ENCODE measurements at places on chromosomes 1 and 21.

DNA sequence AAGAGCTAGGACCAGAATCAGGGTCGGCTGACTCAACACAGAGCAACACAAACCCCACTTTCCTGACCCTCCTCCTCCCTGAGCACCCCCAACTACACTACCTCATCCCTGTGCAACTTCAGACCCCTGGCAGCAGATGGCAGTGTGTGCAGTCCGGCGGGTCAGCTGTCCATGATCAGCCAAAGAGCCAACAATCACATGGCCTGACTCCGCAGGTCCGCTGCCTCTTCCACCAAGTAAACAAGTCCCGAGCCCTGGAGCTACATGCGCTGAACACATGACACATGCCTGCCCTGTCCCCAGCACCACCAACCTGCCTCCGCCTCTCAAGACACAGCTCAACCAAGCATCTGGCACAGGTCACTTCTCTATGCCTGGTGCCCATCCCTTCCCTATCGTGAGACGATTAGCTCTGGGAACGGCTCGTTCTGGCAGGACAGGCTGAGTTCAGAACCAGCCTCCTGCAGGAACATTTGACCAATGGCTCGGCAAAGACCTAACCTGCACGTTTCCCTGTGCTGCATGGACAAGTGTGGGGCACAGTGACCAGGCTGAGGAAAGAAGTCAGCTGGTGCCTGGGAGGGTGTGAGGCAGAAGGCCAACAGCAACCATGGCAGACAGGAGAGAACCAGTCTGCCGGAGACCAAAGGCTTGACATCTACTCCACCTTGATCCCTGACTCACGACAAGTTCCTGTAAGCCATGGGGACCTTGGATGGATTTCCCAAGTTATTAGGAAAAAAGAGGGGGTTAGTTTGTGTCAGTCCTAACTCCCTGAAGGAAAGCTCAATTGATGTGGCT is 60.3 kb downstream of the CD46 start:
- DNase-seq, result no peak

DNA sequence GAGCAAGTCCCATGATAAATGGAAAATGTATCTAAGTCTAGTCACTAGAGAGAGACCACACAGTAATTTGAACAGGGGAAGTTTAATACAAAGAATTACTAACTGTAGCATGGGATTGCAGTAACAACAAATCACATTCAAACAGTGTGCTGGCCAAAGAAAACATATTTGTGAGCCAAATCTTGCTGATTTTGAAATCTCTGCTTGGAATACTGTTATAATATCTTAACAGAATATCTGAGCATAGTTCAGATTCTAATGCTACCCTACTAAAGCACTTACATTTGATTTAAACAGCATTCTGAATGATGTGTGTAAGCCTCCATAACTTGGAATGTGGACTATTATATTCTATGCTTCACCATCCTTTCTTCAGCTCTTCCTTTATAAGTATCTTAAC is 270.0 kb upstream of the BRINP3 start:
- DNase-seq, result no peak

DNA sequence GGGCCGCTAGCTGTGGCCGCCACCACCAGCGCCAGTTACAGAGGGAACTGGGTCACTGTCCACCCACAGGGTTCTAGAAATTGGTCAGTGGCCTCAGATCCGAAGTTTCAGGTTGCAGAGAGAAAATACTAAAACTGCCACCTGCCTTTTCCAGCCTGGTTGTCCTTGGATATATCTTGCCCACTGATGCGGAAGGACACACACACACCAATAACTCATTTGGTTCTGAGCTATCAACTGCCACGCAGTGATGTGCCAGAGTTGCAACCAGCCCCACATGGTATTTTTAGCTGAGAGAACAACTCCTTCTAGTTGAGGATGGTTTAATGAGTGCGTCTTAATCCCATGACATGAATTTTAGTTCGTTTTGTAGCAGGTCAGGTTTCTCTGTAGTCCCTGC is 68.1 kb downstream of the SH3BGR start:
- DNase-seq, result no peak

GRCh38 chr1:53325326-53326087 is 2.4 kb downstream of the LRP8 start:
- no peak for DNase-seq

DNA sequence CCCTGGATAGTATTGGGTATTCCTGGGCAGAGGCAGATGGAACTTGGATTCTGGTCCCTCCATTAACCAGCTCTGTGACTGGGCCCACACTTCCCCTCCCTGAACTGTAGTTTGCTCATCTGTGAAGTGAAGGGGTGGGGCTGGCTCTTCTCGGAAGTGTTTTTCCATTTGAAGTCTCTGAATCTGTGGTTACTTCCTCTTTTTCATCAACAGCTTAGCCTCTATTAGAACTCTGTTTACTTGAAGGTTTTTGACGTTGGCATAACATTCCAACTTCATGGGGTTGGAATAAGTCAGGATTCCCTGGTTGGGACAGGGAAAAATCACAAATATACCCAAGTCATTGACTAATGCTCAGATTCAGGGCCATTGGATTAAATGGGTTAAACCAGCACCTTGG is 3.6 kb downstream of the KIAA0040 start:
- no peak for DNase-seq

DNA sequence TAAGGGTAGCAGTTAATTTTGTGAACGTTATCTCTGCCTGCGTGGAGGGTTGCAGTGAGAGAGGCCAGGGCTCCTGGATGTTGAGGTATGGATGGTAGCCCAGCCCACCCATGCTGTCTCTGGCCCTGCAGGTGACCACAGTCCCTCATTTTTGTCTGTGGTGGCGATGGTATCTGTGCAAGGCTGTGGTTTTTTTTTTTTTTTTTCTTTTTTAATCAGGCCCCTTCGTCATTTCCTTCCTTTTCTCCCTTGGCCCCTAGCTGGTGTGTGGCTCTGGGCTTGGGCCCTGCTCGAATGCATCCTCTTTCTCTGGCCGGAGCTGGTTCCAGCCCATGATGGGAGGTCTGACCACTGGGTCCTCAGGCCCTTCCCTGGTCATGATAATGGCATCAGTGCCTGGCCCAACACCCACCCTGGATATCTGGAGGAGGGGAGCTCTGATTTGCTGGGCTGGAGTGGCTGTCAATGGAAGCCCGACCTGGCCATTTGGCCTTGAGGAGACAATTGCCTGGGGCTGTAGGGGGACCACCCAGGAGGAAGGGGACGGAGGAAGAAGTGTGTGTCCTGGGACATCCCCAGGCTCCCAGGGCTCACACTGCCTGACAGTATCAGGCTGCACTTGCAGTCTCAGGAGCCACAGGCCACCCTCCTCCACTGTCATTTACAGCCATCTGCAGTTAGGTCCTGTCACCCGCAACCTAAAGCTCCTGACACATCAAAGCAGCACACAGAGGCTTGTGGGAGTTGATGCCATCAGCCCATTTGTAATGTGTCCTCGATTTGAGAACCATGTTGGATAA is 8.1 kb upstream of the RNF187 start:
- no peak for DNase-seq

GRCh38 chr1:184416481-184416880 is 29.7 kb downstream of the C1orf21 start:
- DNase-seq, result no peak

GRCh38 chr1:116907351-116907750 is 2.4 kb upstream of the PTGFRN start:
- DNase-seq, result no peak

- DNase-seq, result no peak
These were observed 113.3 kb upstream of the PTGFR start for GRCh38 chr1:78377356-78377928.

- DNase-seq, result no peak
These were observed 525.5 kb downstream of the MATN1 start for GRCh38 chr1:30197639-30198450.

DNA sequence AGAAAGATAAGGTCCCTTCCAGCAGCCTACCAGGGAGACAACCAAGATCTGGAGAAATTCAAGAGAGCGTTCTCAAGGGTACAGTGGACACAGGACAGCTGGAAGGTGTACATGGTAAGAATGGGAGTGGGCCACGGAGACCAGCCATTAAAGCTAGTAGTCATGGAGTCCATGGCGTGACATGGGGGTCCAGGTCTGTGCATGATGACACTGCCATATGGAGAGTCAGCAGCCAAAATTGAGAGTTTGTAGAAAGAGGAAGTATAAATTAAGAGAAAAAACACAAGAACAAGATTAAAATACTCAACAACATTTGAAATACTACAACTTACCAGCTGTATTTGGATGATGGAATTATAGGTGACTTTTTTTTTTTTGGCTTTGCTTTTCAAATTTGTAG is 7.9 kb upstream of the LORICRIN start:
- no peak for DNase-seq

DNA sequence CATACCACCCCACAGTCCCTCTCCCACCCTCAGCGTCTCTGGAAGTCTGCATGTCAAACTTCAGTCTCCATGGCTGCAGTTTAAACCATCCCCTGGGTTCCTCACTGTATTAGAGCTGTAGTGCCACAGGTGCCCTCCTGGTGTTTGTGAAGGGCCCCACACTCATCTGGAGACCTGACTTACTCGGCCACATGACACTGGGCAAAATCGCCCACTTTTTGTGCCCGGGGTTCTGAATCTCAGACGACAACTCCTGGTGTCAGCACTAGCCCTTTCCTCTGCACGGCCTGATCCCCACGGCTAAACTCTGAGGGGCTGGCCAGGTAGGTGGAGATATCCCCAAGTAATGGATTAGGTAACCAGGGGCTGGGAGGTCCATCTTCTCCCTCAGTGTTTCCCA is 6.5 kb downstream of the INKA2 start:
- DNase-seq, result no peak

- DNase-seq, result no peak
These were observed 8.2 kb upstream of the C1orf141 start for GRCh38 chr1:67142931-67143330.

DNA sequence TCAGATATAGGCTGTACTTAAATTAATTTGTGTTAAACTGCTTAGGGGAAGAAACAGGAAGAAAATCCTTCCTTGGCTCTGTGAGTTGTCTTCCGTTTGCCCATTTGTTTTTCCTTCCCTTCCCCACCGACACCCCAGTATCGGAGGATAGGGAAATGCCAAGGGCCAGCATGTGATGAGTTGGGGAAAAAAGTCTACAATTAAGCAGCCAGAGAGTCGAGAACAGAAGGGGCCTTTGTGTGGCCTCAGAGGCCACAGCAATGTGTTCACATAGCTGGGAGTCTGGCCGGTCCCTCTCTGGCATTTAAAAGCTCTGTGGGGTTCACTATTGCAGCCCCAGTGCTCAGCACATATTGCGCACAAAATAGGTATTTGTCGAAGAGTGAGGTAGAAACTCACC is 489.3 kb downstream of the MATN1 start:
- no peak for DNase-seq

DNA sequence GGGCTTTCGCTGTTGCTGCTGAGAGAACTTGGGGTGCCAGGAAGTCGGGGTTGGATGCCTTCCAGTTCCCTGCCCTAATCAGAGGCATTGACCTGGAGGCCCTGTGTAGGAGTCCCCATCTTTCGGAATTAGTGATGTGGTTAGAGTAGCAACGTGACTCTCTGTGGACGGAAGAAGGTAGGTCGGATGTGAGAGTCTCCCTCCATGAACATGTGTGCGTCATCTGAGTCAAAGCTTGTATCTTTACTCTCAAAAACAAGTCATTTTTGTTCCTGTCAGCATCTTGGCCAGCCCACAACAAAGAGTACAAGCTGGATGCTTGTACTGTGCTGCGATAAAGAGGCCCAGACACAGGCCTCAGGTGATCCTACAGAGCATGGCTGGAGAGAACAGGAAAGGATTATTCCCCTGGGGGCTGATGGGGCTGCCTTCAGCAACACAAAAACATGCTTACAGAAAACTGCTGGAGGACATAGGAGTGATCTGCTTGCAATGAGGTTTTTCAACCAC is 31.0 kb upstream of the IL10 start:
- DNase-seq, result no peak

DNA sequence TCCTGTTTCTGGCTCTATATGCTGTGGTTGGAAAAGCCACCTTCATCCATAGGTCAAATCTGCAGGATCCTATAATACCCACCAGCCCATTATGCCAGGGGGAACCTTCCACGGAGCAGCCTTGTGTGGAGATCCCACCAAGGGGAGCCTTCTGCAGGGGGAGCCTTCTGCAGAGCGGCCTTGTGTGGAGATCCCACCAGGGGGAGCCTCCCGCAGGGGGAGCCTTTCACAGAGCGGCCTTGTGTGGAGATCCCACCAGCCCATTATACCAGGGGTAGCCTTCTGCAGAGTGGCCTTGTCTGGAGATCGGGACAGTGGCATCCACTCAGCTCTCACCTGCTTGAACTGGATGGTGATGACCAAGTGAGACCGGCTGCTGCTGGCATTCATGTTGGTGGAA is 85.3 kb downstream of the SCCPDH start:
- no peak for DNase-seq

DNA sequence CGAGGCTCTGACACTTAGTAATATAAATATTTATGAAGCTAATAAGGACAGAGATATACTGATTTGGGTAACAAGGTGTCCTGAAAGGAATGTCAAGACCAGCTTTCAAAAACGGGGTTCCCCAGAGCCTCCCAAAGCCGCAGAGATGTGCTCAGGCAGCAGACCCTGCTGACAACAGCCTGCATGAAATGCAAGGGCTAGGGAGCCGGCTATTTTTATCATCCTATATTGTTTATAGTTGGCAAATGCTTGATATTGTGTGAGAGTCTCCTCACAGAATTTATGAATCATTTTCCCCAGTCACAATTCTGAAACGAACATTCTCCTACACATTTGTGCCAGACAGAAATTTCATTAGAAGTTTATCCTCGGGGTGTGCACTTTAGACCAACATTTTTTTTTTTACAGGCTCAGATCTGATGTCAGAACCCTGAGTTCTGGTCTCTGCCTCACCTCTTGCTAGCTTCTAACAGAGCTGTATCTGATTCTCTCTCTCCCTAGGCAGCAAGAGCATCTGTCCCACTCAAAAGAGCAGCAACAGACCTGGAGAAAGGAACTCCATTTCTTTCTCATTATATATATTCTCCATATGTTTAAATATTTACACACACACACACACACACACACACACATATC is 302.3 kb upstream of the PLD5 start:
- DNase-seq, result no peak

DNA sequence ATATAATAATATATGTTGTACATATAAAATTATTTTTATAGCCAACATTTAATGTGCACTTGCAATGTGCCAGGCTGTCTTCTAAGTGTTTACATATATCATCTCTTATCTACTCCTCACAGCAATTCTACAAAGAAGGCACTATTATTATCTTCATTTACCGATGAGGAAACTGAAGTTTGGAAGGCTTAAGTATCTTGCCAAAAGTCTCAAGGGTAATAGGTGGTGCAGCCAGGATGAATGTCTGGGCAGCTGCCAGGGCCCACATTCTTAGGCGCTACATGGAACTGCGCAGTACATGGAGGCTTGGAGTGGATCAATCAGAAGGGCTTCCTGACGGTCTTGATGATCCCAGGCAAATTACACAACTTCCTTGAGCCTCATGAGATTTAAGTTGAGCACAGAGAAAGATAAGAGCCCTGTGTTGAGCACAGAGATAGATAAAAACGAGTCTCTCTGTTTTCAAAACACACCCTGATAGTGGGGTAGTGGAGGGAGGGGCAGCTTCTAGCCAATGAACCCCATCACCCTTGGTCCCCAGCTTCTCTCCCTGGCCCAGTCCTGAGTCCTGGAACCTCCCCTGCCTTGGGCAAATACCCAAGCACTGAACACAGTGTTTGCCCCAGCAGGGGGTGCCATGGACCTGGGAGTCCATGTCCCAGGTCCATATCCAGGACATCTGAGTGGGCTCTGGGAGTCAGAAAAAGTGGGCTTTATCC is 9.2 kb downstream of the POU3F1 start:
- no peak for DNase-seq

GRCh38 chr1:100382657-100383056 is 30.4 kb downstream of the CDC14A start:
- DNase-seq, result no peak

GRCh38 chr1:40855513-40855912 is 6.7 kb downstream of the CITED4 start:
- no peak for DNase-seq

- DNase-seq, result no peak
These were observed 10.3 kb downstream of the DENND4B start for GRCh38 chr1:153936011-153936802.

All from stimulated activated CD4-positive, alpha-beta T cell treated with anti-CD3 and anti-CD28 coated beads, Interleukin-1b, Interleukin-23, amount 100 ng/mL, for 1 hour (primary cell).